ENCODE measurements at places on chromosomes 1 and 21. TPM values are rescaled to one million over a fixed set of nuclear protein-coding genes. Genes with fewer than 3 reads are reported as not detected.

DNA sequence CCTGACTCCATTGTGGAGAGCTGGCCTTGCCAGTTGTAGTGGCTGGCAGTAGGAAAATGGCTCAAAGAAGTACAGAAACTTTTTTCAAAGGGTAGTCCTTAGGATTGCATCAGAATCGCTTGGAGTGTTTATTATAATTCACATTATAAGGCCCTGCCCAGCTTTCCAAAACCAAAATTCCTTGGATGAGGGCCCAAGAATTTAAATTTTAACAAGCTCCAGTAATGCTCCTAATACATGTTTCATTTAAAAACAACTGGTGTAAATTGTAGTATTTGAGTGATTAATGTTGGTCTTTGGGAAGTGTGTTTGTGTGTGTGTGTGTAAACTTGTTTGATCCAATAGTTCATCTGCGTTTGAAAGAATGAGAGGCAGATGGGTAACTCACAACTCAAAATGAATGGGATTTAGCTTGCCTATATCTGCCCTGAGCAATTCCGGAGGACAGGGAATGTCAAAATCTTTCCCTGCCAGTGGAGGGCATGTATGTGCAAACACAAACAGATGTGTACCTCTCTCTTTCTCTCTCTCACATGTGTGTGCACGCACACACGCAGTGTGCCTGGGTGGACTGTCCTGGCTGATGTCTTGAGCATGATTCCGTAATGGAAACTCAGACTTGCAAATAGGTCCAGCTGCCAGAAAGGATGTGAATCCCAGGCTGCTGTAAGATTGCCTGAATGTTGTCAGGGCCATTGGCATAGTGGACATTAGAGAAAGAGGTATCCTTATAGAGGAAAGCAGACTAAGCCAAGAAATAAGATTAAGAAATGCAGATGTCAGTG, 293.1 kb downstream of the LMX1A start:
- DNase-seq = no peak

- peak; percentile 77 for DNase-seq
Measured at GRCh38 chr1:87131809-87132283, 196.8 kb upstream of the LMO4 start.

- no peak for DNase-seq
Measured at GRCh38 chr1:37031871-37032270, 2.4 kb downstream of the GRIK3 start.

GRCh38 chr1:11761988-11762406, at the start of gene C1orf167:
TSS of gene C1orf167 (plus strand) at chr1:11762193. CDS start at chr1:11764401, 2,208 bp downstream.
- no peak for DNase-seq

- no peak for DNase-seq
Measured at GRCh38 chr1:89129911-89130310, 4.0 kb upstream of the GBP2 start.

GRCh38 chr21:27026501-27026900, 59.6 kb upstream of the ADAMTS5 start:
- DNase-seq = no peak

DNA sequence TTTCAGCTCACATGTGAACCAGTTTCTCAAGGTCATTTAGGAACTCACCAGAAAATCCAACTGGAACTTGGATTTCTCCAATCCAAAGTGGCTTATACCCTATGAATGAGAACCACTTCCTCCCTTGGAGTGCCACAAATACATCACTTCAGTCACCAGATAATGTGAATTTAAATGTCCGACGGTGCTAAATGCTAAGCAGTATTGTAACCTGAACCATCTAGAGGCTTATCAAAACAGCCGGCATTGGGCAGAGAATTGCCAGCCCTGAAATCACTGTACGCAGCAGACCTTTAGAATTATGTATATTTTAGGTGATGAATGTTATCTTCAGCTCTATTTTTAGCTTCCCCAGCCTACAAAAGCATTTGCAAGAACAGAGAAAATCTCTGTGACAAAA, 76.8 kb upstream of the COX20 start:
- DNase-seq = no peak

- DNase-seq = no peak
Measured at GRCh38 chr1:98962156-98962555, 42.5 kb downstream of the PLPPR5 start.

DNA sequence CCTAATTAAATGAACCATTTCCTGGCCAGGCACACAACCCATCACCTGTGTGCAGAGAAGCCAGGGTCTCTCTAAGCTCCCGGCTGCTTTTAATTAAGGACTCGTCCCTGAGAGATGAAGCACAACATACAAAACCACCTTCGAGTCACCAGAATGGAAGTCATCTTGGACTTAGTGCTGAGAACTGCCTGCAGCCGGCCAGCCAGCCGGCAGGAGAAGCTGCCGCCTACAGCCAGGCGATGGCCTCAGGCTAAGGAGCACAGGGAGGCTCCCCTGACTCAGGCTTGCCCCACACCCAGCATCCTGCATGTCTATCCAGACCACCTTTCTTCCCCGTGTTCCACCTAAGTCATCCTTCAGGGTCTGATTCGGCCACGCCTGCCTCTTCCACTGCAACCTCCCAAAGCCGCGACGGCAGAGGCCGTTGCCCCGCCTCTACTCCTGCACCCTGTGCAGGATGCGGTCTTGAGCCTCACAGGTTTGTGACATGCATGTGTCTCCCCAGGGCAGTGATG, 83.6 kb downstream of the SLC66A1 start:
- DNase-seq = no peak

GRCh38 chr21:27060190-27060589, 93.3 kb upstream of the ADAMTS5 start:
- no peak for DNase-seq

- DNase-seq = peak; percentile 33
Measured at GRCh38 chr1:151282883-151283725, 1.0 kb downstream of the ZNF687 start.

DNA sequence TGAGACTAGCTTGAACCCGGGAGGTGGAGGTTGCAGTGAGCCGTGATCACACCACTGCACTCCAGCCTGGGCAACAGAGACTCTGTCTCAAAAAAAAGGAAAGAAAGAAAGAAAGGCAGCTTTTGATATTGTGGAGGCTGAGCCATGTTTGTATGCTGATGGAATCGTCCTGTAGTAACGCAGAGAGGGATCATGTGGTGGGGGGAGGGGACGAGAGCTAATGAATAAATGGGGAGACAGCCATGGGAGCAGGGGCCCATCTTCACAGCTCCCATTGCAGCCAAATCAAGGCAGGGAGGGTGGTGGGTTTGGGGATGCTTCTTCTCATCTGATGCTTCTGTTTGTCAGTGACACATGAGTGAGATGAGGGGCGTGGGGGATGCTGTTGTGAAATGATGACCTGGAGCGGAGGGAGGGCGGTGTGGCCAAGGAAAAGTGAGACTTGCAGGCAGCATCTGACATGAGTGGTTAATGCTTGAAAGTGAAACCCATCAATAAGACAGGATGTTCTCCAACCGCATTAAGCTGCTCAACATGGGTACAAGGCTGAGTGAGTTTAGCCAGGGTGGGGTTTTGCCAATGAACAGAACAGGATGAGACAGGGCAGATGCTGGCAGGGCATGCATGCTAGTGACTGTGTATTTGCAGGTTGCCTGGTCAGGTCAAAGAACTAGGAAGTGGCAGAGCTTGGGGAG, 16.7 kb downstream of the SPATA21 start:
- DNase-seq = no peak

DNA sequence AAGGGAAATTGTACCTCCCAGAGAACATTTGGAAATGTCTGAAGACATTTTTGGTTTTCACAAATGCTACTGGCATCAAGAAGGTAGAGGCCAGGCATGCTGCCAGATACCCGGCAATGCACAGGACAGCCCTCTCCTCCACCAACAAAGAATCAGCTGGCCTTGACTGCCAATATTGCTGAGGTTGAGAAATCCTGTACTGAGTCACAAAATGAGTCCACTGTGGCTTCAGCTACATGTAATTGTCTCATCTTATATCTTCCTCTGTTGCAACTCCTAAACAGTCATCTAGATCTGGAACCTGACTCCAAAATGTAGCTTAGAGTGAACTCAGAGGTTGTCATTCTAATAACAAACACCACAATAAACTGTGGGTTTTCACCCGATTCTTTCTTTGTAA, 327.5 kb upstream of the POGK start:
- DNase-seq = no peak

Gene EVA1C
- total RNA-seq = 13.9 TPM

Gene FGR
- total RNA-seq = 3.5 TPM

Gene PHC2
- 105 TPM for total RNA-seq

Gene DR1
- total RNA-seq = 37.7 TPM

Measured in left ventricle myocardium inferior (tissue), 1 donor.